ENCODE measurements at places on chromosomes 3 and 15.

DNA sequence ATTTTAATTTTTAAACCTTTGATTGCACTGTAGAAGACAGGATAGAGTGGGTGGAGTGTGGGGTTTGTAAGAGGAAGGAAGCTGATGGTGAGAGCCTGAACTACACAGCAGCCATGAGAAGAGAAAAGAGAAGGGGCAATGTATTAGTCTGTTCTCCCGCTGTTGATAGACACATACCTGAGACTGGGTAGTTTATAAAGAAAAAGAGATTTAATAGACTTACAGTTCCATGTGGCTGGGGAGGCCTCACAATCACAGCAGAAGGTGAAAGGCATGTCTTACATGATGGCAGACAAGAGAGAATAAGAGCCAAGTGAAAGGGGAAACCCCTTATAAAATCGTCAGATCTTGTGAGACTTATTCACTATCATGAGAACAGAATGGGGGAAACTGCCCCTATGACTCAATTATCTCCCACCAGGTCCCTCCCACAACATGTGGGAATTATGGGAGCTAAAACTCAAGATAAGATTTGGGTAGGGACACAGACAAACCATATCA, 37.3 kb downstream of the STARD5 start:
- DNase-seq: no peak

DNA sequence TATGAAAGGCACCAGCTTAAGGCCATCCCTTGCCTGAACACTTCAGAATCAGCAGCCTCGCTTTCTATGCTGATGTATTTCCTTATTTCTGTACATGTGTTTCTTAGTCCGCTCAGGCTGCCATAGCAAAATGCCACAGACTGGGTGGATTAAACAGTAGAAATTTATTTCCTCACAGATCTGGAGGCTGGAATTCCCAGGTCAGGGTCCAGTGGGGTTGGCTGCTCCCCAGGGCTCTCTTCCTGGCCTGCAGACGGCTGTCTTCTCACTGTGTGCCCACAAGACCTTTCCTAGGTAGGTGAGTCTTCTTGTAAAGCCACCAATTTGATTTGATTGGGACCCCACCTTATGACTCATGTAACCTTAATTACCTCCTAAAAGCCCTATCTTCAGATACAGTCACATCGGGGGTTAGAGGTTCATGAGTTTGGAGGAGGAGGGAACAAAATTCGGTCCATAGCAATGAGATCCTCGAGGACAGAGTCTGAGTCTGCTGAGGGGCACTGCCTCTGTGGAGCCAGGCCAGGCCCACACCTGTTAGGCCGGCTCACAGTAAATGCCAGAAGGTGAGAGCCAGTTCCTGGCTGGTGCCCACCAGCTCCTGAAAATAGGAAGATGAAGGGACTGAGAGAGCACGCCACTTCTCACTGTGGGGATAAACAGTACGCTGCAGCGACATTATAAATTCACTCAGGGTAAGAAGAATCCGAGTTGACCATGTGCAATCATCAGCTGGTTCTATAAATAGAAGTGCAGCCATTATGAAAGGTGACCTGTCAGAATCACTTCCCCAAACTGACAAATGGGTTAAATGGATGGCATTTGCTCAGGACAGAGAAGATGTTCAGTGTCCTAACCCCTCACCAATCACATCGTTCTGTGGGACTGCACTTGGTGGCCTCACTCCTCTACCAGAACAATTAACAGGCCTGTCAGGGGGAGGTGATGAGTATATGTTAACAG, 41.1 kb downstream of the CTXND1 start:
- DNase-seq: no peak

GRCh38 chr3:9142362-9142761, 107.1 kb downstream of the SRGAP3 start:
- no peak for DNase-seq

GRCh38 chr15:69590932-69591524, 138.4 kb downstream of the RPLP1 start:
- DNase-seq: no peak

DNA sequence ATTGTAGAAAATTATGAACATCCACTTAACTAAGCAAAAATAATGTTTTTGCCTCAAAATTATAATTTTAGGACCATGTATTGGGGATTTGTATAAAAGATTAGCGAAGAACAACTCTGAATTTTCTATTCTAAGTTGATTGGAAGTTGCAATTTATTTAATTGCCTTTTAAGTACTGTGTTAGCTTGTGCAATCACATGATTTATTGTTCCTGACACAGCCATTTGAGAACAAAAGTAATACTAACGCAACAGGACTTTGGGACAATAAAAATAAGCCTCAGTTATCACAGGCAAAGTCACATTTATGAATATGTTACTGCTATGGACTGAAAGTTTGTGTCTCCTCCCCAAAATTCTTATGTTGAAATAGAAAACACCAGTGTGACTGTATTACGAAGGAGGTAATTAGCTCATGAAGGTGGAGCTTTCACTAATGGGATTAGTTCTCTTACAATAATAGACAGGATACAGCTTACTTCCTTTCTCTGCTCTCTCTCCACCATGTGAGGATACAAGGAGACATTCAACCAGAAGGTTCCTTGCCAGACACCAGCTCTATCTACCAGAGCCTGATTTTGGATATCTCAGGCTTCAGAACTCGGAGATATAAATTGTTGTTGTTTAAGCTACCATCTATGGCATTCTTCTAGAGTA, 745.9 kb downstream of the ZBBX start:
- no peak for DNase-seq

DNA sequence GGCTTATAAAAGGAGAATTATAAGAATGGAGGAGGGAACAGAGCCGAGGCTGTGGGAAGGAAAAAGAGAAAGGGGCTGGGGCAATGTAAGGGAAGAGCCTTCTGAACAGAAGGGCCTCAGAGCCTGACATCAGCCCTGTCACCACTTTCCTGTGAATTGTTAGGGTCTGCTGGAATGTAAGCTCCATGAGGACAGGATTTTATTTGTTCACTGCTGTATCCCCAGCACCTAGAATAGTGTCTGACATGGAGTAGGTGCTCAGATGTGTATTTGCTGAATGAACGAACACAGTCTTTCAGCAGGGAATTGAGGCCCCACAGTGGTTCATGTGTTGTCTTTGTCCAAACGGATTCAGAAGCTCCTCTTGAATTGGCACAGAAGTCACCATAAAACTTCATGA, 251.5 kb downstream of the OPA1 start:
- no peak for DNase-seq

- no peak for DNase-seq
Measured at GRCh38 chr3:49415931-49416601, 3.8 kb downstream of the TCTA start.

GRCh38 chr15:57302640-57303257, 73.6 kb upstream of the CGNL1 start:
- DNase-seq: no peak

DNA sequence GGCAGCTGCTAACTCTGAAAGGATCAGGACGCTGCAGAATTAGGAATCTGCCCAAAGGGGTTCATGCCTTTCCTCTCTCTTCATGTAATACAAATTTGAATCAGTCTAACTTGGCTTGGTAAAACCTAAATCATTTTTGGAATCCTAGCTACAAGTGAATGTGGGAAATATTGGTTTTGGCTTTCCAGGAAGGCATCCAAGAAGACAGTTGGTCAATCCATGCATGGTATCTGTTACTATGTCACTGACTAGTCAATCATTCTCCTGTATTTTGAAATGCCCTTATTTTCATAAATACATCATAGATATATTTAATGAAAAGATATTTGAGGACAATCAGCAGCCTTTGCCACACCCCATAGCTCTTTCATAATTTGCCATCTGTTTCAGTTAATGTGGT, 7.5 kb upstream of the PLS1 start:
- no peak for DNase-seq

- no peak for DNase-seq
Measured at GRCh38 chr3:99242271-99242670, 340.8 kb upstream of the DCBLD2 start.

DNA sequence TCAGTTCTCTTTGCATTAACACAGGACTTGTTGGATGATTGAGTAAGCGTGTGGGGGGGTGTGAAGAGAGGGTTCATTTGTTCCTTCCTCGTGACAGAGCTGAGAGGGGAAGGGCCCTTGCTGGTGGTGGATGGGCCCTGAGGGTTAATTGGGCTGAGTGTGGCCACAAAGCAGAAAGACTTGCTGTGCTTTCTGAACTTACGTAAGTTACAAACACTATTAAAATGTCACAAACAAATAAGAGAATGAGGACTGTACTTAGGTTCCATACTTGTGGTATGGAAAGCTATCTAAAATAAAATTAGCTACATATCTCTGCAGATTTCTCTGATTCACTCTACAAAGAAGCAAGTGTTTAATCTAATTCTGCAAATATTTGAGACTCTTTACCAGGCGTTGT, 231.3 kb downstream of the LPP start:
- DNase-seq: no peak

Data from 8988T (cell line).